ENCODE measurements at places on chromosomes 5 and 9. TPM values are rescaled to one million over a fixed set of nuclear protein-coding genes. Genes with fewer than 3 reads are reported as not detected.

The FBP1 gene
- 1.7 TPM for total RNA-seq

GRCh38 chr5:18264126-18264882 lies 630.0 kb downstream of the TAF11L14 start:
- H3K27me3 ChIP-seq, result no peaks in the 10 kb centered on the region
- no peak overlapping the region for H3K4me3 ChIP-seq
- no peaks in the 10 kb centered on the region for H3K4me1 ChIP-seq
- no peak for DNase-seq

The PTPN3 gene
- 12.9 TPM for total RNA-seq

- H3K27ac ChIP-seq, result no peak overlapping the region
- no peak for DNase-seq
- no peaks in the 10 kb centered on the region for H3K27me3 ChIP-seq
- no peak overlapping the region for H3K4me3 ChIP-seq
Measured at GRCh38 chr9:77802515-77803293, 154.6 kb upstream of the GNA14 start.

DNA sequence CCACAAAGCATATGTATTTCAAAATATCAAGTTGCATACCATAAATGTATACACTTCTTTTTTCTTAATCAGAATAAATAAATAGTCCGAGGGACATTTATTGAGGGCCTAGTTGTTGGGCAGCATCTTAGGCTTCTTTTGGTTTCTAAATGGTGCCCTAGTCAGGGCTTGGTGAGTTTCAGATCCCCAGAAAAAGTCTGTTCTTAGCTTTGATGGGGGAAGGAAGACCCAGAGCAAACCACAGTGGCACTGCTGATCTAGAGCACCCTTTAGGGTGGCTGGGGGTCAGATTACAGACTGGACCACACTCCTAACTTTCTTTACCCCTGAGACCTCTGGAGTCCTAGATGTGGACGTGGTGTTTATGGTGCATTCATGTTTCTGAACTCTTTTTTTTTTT lies 97.8 kb downstream of the C9orf152 start:
- H3K27me3 ChIP-seq, result no peaks in the 10 kb centered on the region
- no peaks in the 10 kb centered on the region for H3K36me3 ChIP-seq
- peaks cover 4% of the 10 kb centered on the region for H3K4me1 ChIP-seq
- no peak overlapping the region for H3K4me3 ChIP-seq
- DNase-seq, result no peak

DNA sequence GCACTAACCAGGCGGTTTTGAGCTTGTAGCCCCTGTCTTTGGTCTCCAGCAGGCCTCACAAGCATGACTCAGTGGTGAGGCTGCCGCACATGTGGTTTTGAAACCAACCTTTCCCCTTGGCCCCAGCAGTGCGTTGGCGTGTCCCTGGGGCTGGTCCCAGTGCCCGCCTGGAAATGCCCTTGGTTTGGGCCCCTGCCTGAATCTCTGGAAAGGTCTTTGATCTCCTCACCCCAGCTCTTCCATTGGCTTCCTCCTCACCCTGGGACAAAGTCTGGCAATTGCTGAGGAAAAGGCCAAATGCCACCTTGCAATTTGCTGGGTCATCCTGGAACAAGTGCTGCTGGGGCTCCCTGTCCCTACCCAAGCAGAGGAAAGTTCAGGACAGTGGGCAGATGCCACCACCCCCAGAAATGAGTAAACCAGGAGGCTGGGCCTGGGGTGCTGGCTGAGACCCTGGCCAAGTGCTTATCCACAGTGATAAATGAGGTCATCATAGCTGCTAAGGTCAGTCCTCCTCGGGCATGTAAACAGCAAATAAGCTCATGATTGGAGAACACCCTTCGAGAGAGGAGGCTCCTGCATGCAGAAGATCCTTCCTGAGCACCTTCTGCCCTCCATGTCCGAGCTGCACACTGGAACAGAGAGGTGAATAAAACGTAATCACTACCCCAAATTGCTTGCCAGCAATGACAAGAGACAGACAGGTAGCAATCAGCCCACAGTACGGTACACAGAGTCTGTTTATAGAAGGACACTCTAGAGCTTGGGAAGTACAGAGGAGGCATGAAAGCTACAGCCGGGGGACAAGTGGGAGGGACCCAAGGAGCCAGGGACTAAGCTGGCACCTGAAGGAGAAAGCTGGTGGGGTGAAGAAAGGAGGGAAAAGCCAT lies 98.9 kb upstream of the CPEB4 start:
- no peaks in the 10 kb centered on the region for H3K36me3 ChIP-seq
- H3K4me1 ChIP-seq, result peaks cover 7% of the 10 kb centered on the region
- H3K4me3 ChIP-seq, result no peak overlapping the region
- H3K27me3 ChIP-seq, result no peaks in the 10 kb centered on the region

The PCDHA1 gene
- not detected for total RNA-seq

The SLC6A3 gene
- not detected for total RNA-seq

The DMRT3 gene
- not detected for total RNA-seq

- no peak overlapping the region for H3K4me3 ChIP-seq
- H3K36me3 ChIP-seq, result no peaks in the 10 kb centered on the region
- H3K27me3 ChIP-seq, result no peaks in the 10 kb centered on the region
- DNase-seq, result no peak
Measured at GRCh38 chr5:121608826-121609225, 242.9 kb upstream of the FTMT start.

The MRNIP gene
- total RNA-seq, result 10.7 TPM

- H3K27me3 ChIP-seq, result no peaks in the 10 kb centered on the region
- no peaks in the 10 kb centered on the region for H3K4me1 ChIP-seq
- H3K27ac ChIP-seq, result no peak overlapping the region
- no peak overlapping the region for H3K4me3 ChIP-seq
Measured at GRCh38 chr9:84212246-84212645, 128.3 kb downstream of the SLC28A3 start.

DNA sequence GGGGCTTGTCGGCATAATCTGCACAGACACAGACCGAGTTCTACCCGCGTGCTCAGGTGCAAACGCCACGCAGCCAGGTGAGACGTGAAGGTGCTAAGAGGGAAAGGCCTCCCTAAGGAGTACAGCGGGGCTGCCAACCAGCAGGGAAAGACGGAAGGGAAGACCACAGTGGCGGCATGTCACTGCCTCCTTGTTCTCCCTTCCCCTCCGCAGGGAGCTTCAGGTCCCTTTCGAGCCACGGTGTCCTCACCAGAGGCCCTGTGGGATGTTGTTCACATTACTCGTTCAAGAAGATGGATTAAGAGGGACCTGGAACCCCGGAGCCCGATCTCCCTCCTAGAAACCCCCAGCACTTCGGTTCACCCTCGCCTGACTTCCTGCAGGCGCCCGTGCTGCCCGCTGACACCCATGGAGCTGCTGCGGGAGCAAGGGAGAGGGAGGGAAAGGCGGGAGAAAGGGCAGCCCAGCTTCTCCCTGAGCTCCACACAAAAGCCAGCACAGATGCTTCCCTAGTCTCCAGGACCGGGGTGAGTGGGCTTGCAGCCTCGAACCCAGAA lies 686 bp downstream of the BRD9 start:
- H3K4me3 ChIP-seq, result peak overlapping the region; percentile 92
- H3K27me3 ChIP-seq, result no peaks in the 10 kb centered on the region
- peaks cover 13% of the 10 kb centered on the region for H3K36me3 ChIP-seq
- no peak for DNase-seq
- H3K27ac ChIP-seq, result peak overlapping the region; percentile 97
- peaks cover 33% of the 10 kb centered on the region for H3K4me1 ChIP-seq

The TAS2R1 gene
- not detected for total RNA-seq

DNA sequence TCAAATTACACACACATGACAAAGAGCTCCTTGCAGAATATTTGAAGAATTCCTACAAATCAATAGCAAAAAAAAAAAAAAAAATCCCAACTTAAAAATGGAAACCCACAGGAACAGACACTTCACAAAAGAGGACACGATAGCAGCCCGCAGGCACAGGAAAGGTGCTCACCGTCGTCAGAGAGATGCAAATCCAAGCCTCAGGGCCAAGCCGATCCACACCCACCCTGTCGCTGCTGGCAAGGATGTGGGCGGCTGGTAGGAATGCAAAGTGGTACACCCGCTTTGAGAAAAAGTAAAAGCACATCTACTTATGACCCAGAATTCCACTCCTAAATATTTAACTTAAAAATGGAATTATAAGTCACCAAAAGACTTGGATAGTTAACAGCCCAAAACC lies 10.8 kb downstream of the LCN9 start:
- H3K36me3 ChIP-seq, result no peaks in the 10 kb centered on the region
- H3K4me1 ChIP-seq, result no peaks in the 10 kb centered on the region
- DNase-seq, result no peak
- no peak overlapping the region for H3K4me3 ChIP-seq
- peaks cover 27% of the 10 kb centered on the region for H3K27me3 ChIP-seq
- no peak overlapping the region for H3K27ac ChIP-seq

DNA sequence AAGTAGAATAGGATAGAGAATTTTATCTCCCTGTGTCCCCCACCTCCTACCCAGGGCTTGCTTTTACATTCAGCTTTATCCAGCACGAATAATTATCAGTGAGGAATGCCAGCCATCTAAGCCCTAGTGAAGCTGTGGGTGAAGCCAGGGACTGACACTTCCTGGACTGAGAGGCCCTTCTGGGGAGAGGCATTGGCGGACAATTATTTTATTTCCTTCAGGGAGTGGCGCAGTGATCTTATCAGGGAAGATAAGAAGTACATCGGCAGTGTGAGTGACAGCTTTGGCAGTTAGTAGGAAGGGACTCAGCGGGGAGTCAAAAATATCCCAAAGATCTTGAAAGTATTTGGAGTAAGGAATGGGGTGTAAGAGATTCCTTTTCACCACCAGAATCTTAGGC lies 34.9 kb upstream of the RPS23 start:
- H3K4me1 ChIP-seq, result no peaks in the 10 kb centered on the region
- no peak overlapping the region for H3K4me3 ChIP-seq
- no peak overlapping the region for H3K27ac ChIP-seq

DNA sequence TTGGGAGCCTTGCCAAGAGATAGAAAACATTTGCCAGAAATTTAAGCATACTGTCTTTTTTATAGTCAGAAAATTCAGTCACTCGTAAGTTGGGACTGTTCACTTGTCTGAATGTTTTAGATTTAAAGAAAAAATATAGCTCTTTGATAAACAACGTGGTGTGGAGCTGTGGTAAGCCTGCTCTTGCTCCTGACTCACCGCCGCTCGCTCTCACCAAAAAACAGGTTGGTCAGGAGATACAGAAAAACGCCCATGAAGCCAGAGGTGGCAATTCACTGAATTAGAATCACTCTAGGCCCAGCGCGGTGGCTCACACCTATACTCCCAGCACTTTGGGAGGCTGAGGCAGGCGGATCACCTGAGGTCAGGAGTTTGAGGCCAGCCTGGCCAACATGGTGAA lies 6.2 kb downstream of the LNPEP start:
- H3K27ac ChIP-seq, result peak overlapping the region; percentile 32
- no peak for DNase-seq
- peaks cover 16% of the 10 kb centered on the region for H3K4me1 ChIP-seq
- no peaks in the 10 kb centered on the region for H3K36me3 ChIP-seq
- H3K27me3 ChIP-seq, result no peaks in the 10 kb centered on the region

The BAAT gene
- not detected for total RNA-seq

DNA sequence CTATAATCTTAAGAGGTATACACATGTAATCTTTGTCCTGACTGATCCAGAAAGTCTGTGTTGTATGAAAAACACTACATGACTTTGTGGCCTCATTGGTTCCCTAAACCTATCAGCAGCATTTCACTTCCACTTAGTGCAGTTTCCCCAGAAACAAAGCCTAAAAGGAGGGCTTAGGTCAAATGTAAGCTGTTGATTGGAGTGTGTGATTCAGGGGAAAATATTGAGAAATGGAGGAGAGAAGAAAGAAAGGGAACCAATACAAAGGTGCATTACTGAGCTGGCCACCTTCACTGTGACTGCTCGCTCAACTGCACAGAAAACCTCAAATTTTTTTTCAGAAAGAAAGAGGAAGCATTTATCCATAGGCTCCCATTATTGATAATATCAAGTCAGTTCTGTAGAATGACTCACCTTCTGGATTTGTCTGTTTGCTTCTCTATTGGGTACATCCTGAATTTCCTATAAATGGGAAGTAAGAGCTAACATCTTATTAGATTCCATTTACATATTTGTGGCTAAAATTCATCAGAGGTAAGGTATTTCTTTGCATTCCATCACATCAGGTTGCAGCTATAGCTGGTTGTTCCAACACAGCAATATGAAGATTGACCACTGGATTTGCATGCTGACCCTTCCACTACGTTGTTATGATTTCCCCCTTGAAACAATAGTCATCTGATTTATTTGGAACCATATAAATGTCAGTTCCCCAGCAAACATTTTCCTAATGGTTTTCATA lies 10.3 kb upstream of the FST start:
- H3K36me3 ChIP-seq, result no peaks in the 10 kb centered on the region
- no peaks in the 10 kb centered on the region for H3K27me3 ChIP-seq
- H3K4me3 ChIP-seq, result no peak overlapping the region
- DNase-seq, result no peak
- H3K27ac ChIP-seq, result no peak overlapping the region

DNA sequence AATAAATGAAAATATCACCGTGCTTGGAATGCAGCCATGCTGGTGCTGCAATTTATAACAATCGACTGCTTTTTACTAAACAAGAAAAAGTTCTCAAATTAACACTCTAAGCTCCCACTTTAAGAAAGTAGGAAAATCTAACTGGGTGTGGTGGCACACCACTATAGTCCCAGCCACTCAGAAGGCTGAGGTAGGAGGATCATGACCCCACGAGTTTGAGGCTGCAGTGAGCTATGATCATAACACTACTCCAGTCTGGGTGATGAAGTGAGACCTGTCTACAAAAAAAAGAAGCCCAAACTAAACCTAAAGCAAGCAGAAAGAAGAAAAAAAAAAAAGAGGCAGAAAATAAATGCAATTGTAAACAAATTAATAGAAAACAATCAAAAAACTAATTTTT lies 10.5 kb downstream of the CCNG1 start:
- no peaks in the 10 kb centered on the region for H3K27me3 ChIP-seq
- no peak for DNase-seq
- peaks cover 3% of the 10 kb centered on the region for H3K36me3 ChIP-seq
- H3K27ac ChIP-seq, result no peak overlapping the region
- no peak overlapping the region for H3K4me3 ChIP-seq

The PCDHAC2 gene
- total RNA-seq, result not detected

DNA sequence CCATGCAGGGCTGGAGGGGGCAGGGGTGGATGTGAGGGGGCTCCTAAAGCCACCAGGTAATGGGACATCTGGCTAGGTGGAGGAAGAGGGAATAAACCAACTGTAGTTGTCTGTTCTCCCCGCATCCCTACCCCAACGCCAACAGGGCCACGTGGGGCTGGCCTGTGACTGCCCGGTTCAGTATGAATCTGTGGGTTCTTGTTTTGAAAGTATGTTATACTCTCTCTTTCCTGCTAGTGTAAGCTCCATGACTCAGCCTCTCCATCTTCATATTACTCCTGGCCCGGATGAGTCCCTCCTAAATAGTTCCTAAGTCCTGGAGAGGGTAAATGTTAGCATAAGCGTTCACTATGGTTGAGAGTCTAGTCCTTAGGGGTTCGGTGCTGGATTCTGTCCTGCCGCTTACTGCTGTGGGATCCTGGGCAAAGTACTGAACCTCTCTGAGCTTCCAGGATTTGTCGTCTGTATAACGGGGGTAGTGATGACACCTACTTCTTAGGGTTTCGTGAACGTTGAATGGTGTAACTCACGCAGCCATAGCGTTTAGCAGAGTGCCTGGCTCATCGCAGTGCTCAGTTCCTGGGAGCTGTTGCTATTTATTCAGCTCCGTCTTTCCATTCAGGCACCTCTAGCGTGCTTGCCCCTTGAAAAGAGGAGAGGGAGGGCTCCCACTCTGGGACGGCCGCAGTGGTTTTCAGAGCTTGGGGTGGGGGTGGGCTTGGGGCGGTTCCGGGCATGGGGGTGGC lies 28.8 kb downstream of the LHX2 start:
- peak overlapping the region; percentile 62 for H3K4me3 ChIP-seq
- H3K4me1 ChIP-seq, result peaks cover 31% of the 10 kb centered on the region
- DNase-seq, result no peak
- H3K27ac ChIP-seq, result no peak overlapping the region
- no peaks in the 10 kb centered on the region for H3K27me3 ChIP-seq
- no peaks in the 10 kb centered on the region for H3K36me3 ChIP-seq

Measured in esophagus squamous epithelium (tissue), 5 donors.